ENCODE measurements at places on chromosomes 2 and 18. TPM values are rescaled to one million over a fixed set of nuclear protein-coding genes. Genes with fewer than 3 reads are reported as not detected.

The RNF138 gene
- total RNA-seq, result 44.9 TPM

The NFE2L2 gene
- 82.4 TPM for total RNA-seq

The IHH gene
- total RNA-seq, result not detected

The TRIM43B gene
- not detected for total RNA-seq

The SCN3A gene
- total RNA-seq, result 18.4 TPM

The MFSD2B gene
- total RNA-seq, result 0.35 TPM

The CCDC74A gene
- total RNA-seq, result not detected

The RNU2-63P gene
- not detected for total RNA-seq

The POTEC gene
- not detected for total RNA-seq

The LOXHD1 gene
- total RNA-seq, result not detected

The ANKRD30B gene
- not detected for total RNA-seq

The ERBB4 gene
- total RNA-seq, result 0.26 TPM

The SCYGR4 gene
- total RNA-seq, result not detected

The CFAP65 gene
- 0.21 TPM for total RNA-seq

The SKOR2 gene
- not detected for total RNA-seq

The AFG3L2 gene
- 29.7 TPM for total RNA-seq

The PER2 gene
- 17.2 TPM for total RNA-seq

The SCRN3 gene
- 15.7 TPM for total RNA-seq

The ABCB11 gene
- total RNA-seq, result not detected

The COL5A2 gene
- total RNA-seq, result 15.0 TPM

The LYPD6B gene
- total RNA-seq, result 9.8 TPM

The FAM161A gene
- total RNA-seq, result 16.1 TPM

The CCDC68 gene
- 26.3 TPM for total RNA-seq

The GRHL1 gene
- 0.59 TPM for total RNA-seq

The MDH1B gene
- 3.2 TPM for total RNA-seq

The HTRA2 gene
- 39.4 TPM for total RNA-seq

The NR4A2 gene
- 15.9 TPM for total RNA-seq

The TUBB8B gene
- not detected for total RNA-seq

The LRP1B gene
- total RNA-seq, result 0.29 TPM

The PLEKHH2 gene
- 124 TPM for total RNA-seq

The SIX3 gene
- not detected for total RNA-seq

The ALPP gene
- 0.62 TPM for total RNA-seq

The MC5R gene
- total RNA-seq, result not detected

The MERTK gene
- 18.9 TPM for total RNA-seq

The DOK6 gene
- 9.5 TPM for total RNA-seq

The LBH gene
- total RNA-seq, result 93.5 TPM
